ENCODE measurements at places on chromosomes 7 and 10.

DNA sequence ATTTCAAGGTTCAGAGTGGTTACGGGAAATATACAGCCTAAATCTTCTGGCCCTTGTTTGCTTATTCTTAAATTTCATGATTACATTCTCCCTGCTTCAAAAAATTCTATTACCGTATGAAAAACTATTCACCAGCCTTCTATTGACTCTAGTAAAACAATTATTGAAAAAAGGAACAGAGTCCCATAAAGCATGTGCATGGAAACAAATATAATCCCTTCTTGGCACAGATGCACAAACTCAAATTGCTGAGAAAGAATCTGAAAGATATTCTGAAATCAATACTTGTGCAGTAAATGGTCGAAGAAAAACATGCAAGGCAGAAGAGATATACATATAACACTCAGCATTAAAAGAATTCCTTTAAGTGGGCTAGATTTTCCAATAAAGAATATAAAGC is 83.6 kb downstream of the LRRN3 start:
- no peak for DNase-seq

- no peak for DNase-seq
Observed at GRCh38 chr7:668139-668931, 58.2 kb upstream of the DNAAF5 start.

- DNase-seq: no peak
Observed at GRCh38 chr7:158479664-158480025, 108.0 kb downstream of the PTPRN2 start.

DNA sequence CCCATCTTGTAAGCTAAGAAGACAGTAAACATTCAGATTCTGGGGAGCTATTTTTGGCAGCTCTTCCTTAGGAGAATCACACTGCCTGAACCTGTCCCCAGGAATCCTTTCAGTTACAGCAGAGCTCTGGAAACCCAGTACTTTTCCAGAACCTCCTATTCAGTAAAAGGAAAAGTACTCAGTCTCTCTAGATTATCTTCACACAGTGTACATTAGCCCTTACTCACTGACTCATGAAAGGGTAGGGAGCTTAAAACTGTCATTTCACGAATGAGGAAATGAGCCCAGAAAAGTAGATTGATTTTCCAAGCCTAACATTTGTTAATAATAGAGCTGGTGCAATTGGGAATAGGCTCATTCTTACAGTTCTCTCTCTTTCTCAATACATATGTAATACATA is 3.9 kb upstream of the CNNM1 start:
- DNase-seq: no peak

DNA sequence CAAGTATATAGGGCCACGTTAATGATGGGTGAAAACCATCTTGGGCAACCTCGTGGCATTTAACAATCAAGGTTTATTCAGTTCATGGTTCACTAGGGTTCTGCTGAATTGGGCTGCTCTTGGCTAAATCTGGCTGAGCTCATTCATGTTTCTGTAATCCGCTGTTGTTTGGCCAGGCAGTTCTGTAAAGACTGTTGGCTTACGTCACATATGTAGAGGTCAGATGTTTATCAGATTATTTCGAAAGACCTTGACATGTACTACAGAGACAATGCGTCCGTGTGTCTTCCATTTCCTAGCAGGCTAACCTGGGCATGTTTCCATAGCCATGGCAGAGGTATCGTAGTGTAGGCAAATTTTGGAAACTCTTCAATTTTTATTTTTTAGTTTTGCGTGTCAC is 190.0 kb upstream of the ZWINT start:
- no peak for DNase-seq

GRCh38 chr10:118243907-118244306 is 98.2 kb downstream of the FAM204A start:
- DNase-seq: no peak

GRCh38 chr10:46282842-46283574 is 3.8 kb upstream of the ANTXRL start:
- DNase-seq: no peak

DNA sequence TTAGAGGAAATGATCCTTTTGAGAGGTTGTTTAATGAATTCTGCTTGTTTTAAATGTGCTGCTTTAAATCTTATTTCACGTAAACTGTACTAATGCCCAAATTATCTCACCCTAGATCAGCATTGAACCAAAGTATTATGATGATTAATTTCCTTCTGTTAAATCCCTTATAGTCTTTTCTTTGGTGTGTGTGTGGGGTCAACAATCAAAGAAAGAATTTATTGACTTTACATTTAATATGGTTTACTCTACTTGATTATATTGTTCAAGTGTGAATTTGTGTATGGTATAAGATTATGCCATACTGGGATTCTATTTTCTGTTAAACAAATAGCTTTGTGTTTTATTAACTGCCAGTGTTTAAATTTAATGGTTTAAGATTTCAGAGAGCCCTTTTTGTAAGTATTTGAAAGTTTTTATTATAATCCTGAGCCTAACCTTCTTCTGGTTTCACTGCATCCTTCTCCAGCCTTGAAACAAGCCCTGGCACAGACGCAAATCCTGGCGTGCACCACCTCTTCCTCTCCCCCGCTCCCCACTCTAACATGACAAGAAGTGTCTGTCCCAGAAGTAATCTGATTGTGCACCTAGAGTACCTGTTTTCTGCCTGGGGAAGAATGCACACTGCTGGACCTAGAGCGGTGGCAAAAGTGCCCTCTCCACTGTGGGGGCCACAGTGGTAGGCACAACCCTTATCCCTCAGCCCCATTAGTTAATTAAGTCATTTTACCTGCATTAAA is 70.6 kb downstream of the KAT6B start:
- DNase-seq: no peak

- DNase-seq: no peak
Observed at GRCh38 chr7:53466371-53466770, 430.9 kb downstream of the POM121L12 start.

DNA sequence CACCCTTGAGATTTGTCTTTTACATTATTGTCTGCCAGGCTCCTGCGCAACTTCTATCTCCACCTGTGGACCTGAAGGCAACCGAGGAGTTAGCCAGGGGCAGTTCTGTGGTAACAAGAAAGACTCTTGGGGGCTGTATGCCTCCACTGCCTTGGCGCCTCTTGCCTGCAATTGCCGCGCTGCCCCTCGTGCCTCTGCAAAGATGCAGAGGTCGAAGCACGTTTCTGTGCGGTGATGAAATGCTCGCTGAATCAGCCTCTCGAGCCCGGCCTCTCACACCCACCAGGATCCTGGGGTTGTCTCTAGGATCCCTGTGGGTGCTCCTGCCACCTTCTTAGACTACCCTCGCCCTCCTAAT is 486 bp upstream of the LHFPL3 start:
- DNase-seq: no peak

GRCh38 chr7:158442260-158442659 is 145.4 kb downstream of the PTPRN2 start:
- DNase-seq: no peak

DNA sequence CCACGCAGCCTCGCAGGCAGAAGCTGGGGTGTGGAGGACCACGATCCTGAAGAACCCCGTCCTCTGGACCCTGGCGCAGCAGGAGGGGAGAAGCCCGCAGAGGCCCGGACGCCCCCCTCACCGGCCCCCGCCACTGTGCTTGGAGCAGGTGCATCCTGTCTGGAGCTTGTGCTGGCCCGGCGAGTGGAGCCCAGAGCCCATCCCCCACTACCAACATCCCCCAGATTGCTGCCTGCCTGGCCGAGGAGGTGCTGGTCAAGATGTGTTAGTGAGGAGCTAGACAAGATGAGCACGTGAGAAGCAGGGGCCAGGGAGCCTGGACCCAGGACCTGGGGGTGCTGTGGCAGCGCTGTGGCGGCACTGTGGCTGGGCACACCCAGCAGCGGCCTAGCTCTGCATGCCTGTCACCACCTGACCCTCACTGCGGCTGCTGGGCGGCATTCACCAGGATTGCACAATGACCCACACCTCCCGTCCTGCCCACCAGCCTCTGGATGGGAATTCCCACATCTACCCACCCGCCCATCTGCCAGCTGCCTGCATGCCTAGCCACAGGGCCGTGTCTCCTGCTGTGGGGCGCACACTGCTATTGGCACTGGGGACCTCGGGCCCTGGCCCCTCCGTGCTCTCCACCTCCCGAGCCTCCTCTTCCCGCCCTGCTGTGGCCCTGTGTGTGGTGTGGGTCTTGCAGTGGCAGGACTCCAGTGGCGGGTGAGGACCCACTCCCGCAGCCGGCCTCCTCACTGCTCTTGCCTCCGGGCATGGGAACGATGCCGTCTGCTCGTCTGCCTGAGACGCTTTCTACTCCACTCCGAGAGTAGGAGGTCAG is 11.8 kb downstream of the GPR146 start:
- no peak for DNase-seq

DNA sequence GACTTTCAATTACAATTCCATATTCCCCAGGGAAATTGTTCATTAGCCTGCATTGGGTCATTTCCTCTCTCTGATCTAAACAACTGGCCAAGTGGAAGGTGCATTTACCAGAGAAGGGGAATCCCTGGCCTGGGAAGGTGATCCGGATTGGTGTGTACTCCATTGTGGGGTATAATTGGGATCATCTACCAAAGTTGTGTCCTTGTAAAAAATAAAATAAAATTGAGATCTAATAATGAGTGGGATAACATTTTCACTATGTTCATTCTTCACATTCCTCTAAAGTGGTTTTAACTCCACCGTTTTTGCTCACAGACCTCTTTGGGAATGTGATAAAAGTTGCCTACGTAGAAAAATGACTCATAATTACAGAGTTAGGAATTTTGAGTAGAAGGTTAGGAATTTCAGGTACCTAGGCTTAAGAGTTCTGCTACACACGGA is 22.8 kb downstream of the ARL5B start:
- DNase-seq: no peak
